ENCODE measurements at places on chromosomes 1 and 21. TPM values are rescaled to one million over a fixed set of nuclear protein-coding genes. Genes with fewer than 3 reads are reported as not detected.
A peak's percentile ranks its signal among the peaks of the same experiment; 100 is the strongest.

- no peaks in the 10 kb centered on the region for H3K36me3 ChIP-seq
- no peak for DNase-seq
- H3K27me3 ChIP-seq = peaks cover 21% of the 10 kb centered on the region
- peaks cover 6% of the 10 kb centered on the region for H3K4me1 ChIP-seq
Measured at GRCh38 chr1:11654939-11655808, 497 bp downstream of the FBXO44 start.

- H3K36me3 ChIP-seq = no peaks in the 10 kb centered on the region
- peaks cover 37% of the 10 kb centered on the region for H3K4me1 ChIP-seq
- no peaks in the 10 kb centered on the region for H3K27me3 ChIP-seq
- no peak overlapping the region for H3K4me3 ChIP-seq
Measured at GRCh38 chr1:61844006-61844405, 101.7 kb downstream of the PATJ start.

- H3K36me3 ChIP-seq = peaks cover 16% of the 10 kb centered on the region
- peak; percentile 66 for DNase-seq
Measured at GRCh38 chr1:16243936-16244649, 7.1 kb upstream of the CPLANE2 start.

DNA sequence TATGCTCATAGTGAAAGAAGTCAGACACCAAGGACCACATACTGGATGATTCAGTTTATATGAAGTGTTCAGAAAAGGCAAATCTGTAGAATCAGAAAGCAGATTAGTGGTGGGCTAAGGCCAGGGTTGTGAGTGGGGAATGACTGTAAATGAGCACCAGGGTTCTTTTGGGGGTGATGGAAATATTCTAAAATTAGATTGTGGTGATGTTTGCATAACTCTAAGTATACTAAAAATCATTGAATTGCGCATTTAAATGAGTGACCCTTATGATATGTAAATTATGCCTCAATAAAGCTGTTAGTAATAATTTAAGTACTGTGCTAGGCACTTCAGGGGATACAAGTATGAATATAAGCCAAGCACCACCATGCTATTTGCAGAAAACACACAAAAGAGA is 256.3 kb downstream of the TPR start:
- H3K27ac ChIP-seq = no peak overlapping the region
- H3K36me3 ChIP-seq = no peaks in the 10 kb centered on the region
- no peaks in the 10 kb centered on the region for H3K27me3 ChIP-seq
- peaks cover 5% of the 10 kb centered on the region for H3K4me1 ChIP-seq
- H3K4me3 ChIP-seq = no peak overlapping the region

GRCh38 chr1:214164173-214164572 is 116.8 kb upstream of the SMYD2 start:
- no peak overlapping the region for H3K4me3 ChIP-seq
- peaks cover 38% of the 10 kb centered on the region for H3K27me3 ChIP-seq
- H3K4me1 ChIP-seq = no peaks in the 10 kb centered on the region

Gene TMIGD3
- not detected for total RNA-seq

Data from SJSA1 (cell line).